CD4-positive, CD25-positive, alpha-beta regulatory T cell (primary cell): ENCODE measurements at places on chromosomes 12 and 14. TPM values are rescaled to one million over a fixed set of nuclear protein-coding genes. Genes with fewer than 3 reads are reported as not detected.

Gene TAS2R7
- total RNA-seq, result not detected

Gene C12orf50
- 0.15 TPM for total RNA-seq

Gene KRT82
- not detected for total RNA-seq

Gene PRICKLE1
- 2.2 TPM for total RNA-seq

Gene MYF6
- not detected for total RNA-seq

Gene PLEKHG7
- 0.89 TPM for total RNA-seq

Gene CLEC2D
- total RNA-seq, result 219 TPM
